ENCODE measurements at places on chromosomes 7 and 10.

DNA sequence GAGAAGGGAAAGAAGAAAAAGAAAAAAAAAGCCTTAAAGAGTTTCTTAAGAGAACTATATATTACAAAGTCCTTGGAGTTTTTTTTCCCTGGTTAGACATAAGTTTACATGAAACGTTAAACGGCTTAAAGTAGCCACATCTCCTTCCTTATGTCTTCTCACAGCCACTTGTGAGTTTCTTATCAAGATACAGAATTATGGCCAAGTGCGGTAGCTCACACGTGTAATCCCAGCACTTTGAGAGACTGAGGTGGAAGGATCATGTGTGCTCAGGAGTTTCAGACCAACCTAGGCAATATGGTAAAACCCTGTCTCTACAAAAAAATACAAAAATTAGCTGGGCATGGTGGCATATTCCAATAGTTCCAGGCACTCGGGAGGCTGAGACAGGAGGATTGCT, 54.3 kb downstream of the IKZF1 start:
- DNase-seq, result no peak

GRCh38 chr7:127761196-127761595, 109.2 kb downstream of the SND1 start:
- DNase-seq, result no peak

GRCh38 chr7:44678471-44679179, 70.0 kb upstream of the ZMIZ2 start:
- no peak for DNase-seq

DNA sequence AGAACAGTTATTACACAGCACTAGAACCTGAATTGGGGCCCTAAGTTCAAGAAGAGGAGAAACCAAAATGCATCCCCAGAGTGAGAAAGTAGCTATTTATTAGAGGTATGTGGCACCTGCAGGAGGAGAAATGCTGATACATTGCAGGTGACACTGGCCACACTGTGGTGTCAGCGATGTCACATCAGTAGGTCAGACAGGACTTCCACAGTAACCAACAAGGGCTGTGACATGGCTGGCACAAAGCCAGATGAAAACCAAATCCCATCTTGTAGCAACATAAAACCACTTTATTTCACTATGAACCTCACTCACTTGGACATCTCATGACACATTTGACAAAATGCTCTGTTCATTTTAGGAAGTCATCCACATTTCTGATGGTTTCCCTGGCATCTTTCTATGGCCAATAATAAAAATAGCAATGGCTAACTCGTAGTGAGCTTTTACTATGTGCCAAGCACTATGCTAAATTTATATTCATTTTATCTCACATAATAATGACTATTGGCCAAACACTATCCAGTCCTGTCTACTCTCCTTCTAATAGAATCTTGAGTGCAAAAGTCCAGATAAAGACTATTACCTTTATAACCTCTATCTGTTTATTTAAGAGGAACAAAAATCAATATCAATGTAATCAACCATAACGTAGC, 154.2 kb downstream of the TSPAN12 start:
- DNase-seq, result no peak
